ENCODE measurements at places on chromosomes 1 and 21. TPM values are rescaled to one million over a fixed set of nuclear protein-coding genes. Genes with fewer than 3 reads are reported as not detected.

The EXO1 gene
- total RNA-seq: not detected

The SLC30A2 gene
- 4.9 TPM for total RNA-seq

The TCHHL1 gene
- not detected for total RNA-seq

The MTMR11 gene
- 3.0 TPM for total RNA-seq

The CHODL gene
- total RNA-seq: 0.59 TPM

The MRPS15 gene
- total RNA-seq: 141 TPM

The ST6GALNAC3 gene
- total RNA-seq: 4.2 TPM

The SPRR3 gene
- total RNA-seq: not detected

The OTUD7B gene
- total RNA-seq: 58.1 TPM

The BGLAP gene
- 0.44 TPM for total RNA-seq

The LRRIQ3 gene
- total RNA-seq: 0.71 TPM

GRCh38 chr1:67020304-67020703 lies 33.6 kb downstream of the SLC35D1 start:
- H3K27me3 ChIP-seq: no peaks in the 10 kb centered on the region
- H3K27ac ChIP-seq: peak overlapping the region; percentile 46
- peaks cover 67% of the 10 kb centered on the region for H3K36me3 ChIP-seq
- DNase-seq: no peak
- peaks cover 4% of the 10 kb centered on the region for H3K4me1 ChIP-seq

DNA sequence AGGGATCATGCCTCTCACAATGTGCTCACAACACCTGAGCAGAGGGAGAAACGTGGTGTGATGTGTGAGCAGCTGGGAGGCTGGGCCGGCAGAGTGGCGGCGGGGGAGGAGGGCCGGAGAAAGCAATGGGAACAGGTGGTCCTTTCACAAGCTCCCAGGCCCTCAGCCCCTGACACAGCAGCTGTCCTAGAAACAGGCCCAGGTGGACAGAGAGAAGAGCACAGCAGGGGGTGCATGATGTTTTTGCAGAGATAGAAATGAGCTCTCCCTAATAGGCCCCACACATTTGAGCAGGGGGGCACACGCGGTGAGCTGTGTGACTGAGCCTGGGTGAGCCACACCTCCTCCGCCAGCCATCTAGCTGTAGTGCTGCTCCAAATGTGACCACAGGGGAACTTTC lies 7.6 kb upstream of the RGS16 start:
- H3K36me3 ChIP-seq: no peaks in the 10 kb centered on the region
- H3K4me3 ChIP-seq: no peak overlapping the region
- no peaks in the 10 kb centered on the region for H3K27me3 ChIP-seq
- H3K4me1 ChIP-seq: peaks cover 19% of the 10 kb centered on the region

DNA sequence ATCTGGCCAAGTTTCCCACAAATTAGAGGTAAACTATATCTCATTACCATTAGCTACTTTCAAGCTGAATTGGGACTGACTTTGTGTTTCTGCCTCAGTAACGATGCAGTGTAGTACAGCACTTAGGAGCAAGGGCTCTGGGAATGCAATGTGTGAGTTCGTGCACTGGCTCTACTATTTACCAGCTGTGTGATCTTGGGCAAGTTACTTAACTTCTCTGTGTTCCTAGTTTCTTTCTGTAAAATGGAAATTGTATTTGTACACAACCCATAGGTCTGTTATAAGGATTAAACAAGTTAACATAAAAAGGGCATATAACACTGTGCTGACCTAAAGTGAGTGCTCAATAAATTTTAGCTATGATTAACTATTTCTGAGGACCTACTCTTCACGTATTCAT lies 65.0 kb upstream of the CSF1 start:
- DNase-seq: no peak
- H3K27me3 ChIP-seq: no peaks in the 10 kb centered on the region
- no peaks in the 10 kb centered on the region for H3K4me1 ChIP-seq

DNA sequence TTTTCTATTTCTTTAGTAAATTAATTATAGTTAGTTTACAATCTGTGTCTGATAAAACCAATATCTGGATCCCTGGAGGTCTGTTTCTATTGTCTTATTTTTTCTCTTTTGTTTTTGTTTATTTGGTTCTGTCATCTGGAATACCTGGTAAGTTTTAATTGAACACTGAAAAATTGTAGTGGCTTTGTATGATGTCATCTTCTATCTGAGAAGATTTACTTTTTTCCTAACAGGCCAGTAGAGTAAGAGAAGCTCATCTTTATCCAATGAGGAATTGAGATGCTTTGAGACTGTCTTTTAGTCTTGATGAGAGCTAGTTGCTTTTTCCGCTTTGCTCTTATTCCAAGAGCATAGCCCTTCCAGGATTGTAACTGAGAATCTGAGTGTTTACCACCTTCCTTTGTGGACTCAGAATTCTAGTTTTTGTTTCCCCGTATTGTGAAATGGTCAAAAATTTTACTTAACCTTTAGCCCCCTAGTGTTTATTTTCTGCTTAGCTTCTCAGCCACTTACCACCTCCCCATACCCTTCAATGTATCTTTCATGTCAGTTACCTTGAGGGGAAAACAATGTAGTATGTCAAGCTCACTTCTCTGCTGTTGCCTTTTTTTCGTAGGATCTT lies 25.0 kb downstream of the PTGFRN start:
- no peaks in the 10 kb centered on the region for H3K4me1 ChIP-seq
- DNase-seq: no peak
- H3K36me3 ChIP-seq: no peaks in the 10 kb centered on the region
- no peaks in the 10 kb centered on the region for H3K27me3 ChIP-seq

- DNase-seq: no peak
- H3K27me3 ChIP-seq: no peaks in the 10 kb centered on the region
- no peak overlapping the region for H3K27ac ChIP-seq
Observed at GRCh38 chr1:230348386-230349019, 77.6 kb downstream of the PGBD5 start.

DNA sequence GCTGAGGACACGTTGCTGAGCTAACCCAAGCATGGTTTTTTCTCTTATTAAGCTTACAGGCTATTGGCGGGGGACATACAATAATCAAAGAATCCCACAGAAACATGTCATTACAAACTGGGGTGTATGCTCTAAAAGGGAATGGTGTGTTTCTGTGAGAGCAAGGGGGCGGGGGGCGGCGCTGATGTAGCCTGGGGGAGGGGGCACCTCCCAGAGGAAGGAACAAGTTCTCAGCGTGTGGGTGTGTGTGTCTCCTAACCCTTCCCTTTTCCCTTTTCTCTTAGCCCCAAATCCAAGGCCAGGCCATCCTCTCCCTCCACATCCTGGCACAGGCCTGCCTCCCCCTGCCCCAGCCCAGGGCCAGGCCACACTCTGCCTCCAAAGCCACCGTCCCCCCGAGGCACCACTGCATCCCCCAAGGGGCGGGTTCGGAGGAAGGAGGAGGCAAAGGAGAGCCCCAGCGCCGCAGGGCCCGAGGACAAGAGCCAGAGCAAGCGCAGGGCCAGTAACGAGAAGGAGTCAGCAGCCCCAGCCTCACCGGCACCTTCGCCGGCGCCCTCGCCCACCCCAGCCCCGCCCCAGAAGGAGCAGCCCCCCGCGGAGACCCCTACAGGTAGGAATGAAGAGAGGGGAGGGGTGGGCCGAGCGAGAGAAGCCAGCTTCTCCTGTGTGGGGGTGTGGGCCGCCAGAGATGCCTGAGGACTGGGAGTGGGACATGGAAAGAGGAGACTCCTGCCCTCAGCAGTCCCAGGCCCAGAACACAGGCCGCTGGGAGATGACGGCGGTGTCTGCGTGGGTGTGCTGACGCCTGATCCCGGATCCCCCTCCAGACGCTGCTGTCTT lies 21.9 kb downstream of the MAP7D1 start:
- no peaks in the 10 kb centered on the region for H3K27me3 ChIP-seq
- H3K27ac ChIP-seq: peak overlapping the region; percentile 94
- peaks cover 6% of the 10 kb centered on the region for H3K36me3 ChIP-seq
- DNase-seq: no peak

DNA sequence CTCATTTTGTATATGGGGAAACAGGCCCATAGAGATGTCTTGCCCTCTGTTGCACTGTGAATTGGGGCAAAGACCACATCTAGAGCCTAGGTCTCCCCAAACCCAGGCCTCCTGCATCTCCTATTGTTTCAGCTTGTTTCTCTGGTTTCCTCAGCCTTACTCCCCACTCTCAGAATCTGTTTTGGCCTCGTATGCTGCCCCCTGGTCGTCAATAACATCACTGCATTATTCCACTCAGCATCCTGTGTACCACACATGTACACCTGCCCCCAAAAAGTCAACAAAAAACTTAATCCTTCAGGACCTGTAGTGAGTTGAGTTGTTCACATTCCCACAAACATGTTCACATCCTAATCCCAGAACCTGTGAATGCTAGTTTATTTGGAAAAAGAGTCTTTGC lies 184.8 kb downstream of the BRINP2 start:
- no peaks in the 10 kb centered on the region for H3K36me3 ChIP-seq
- H3K4me1 ChIP-seq: no peaks in the 10 kb centered on the region
- no peak overlapping the region for H3K4me3 ChIP-seq
- DNase-seq: no peak
- no peaks in the 10 kb centered on the region for H3K27me3 ChIP-seq

DNA sequence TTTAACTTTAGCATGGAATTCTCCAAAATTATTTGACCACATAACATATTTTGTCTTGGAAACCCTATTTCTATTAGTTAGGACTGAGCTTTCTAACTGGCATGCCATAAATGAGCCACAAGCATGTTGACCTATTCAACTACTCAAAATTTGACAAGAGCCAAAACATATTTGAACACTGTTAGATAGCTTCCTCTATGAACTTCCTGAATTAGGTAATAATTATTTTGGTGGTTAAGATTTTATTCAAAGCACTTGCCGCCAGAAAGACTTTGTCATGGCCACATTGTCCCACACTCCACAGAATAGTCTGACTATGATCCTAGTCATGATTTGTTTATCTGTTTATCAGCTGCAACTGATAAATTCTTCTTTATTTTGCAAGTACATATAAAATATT lies 23.1 kb upstream of the CTPS1 start:
- H3K4me3 ChIP-seq: no peak overlapping the region
- no peak overlapping the region for H3K27ac ChIP-seq
- no peaks in the 10 kb centered on the region for H3K4me1 ChIP-seq
- DNase-seq: no peak
- H3K36me3 ChIP-seq: no peaks in the 10 kb centered on the region

- H3K27me3 ChIP-seq: no peaks in the 10 kb centered on the region
- no peaks in the 10 kb centered on the region for H3K4me1 ChIP-seq
Observed at GRCh38 chr1:214660190-214660589, 57.2 kb downstream of the CENPF start.

- H3K4me3 ChIP-seq: no peak overlapping the region
- peaks cover 5% of the 10 kb centered on the region for H3K4me1 ChIP-seq
- no peaks in the 10 kb centered on the region for H3K27me3 ChIP-seq
- no peaks in the 10 kb centered on the region for H3K36me3 ChIP-seq
- H3K27ac ChIP-seq: no peak overlapping the region
Observed at GRCh38 chr1:246001142-246001836, 505.8 kb downstream of the SMYD3 start.

GRCh38 chr1:19260211-19261138 lies 8.9 kb downstream of the MRTO4 start:
- H3K27me3 ChIP-seq: no peaks in the 10 kb centered on the region
- no peak overlapping the region for H3K4me3 ChIP-seq
- H3K27ac ChIP-seq: no peak overlapping the region

- no peaks in the 10 kb centered on the region for H3K36me3 ChIP-seq
- no peaks in the 10 kb centered on the region for H3K27me3 ChIP-seq
Observed at GRCh38 chr1:17757426-17757825, 2.3 kb downstream of the ACTL8 start.

GRCh38 chr21:39029900-39030884 lies 153.1 kb downstream of the PSMG1 start:
- H3K36me3 ChIP-seq: no peaks in the 10 kb centered on the region
- H3K4me1 ChIP-seq: no peaks in the 10 kb centered on the region
- H3K4me3 ChIP-seq: no peak overlapping the region
- H3K27me3 ChIP-seq: no peaks in the 10 kb centered on the region

GRCh38 chr1:9842073-9842711 lies 18.4 kb upstream of the CLSTN1 start:
- no peak for DNase-seq
- no peaks in the 10 kb centered on the region for H3K36me3 ChIP-seq
- H3K27ac ChIP-seq: no peak overlapping the region

GRCh38 chr1:39272027-39272797 lies 67.7 kb downstream of the MACF1 start:
- H3K36me3 ChIP-seq: no peaks in the 10 kb centered on the region
- DNase-seq: no peak
- peaks cover 41% of the 10 kb centered on the region for H3K4me1 ChIP-seq
- H3K4me3 ChIP-seq: no peak overlapping the region
- peak overlapping the region; percentile 34 for H3K27ac ChIP-seq
- no peaks in the 10 kb centered on the region for H3K27me3 ChIP-seq

DNA sequence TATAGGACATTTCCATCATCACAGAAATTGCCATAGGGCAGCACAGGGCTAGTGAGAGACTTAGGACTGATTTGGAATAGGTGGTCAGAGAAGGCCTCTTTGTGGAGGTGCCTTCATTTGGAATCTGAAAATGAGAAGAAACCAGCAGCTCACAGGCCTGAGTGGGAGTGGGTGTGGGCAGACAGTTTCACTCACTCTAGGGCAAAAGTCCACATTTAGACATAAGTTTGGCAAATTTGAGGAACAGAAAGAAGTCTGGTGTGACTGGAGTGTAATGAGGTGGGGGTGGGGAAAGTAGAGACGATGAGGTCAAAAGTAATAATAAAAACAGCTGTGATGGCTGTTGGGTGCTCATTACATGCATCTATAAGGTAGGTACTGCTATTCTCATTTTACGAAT lies 22.4 kb upstream of the BCAR3 start:
- no peaks in the 10 kb centered on the region for H3K36me3 ChIP-seq
- H3K27me3 ChIP-seq: no peaks in the 10 kb centered on the region
- no peak overlapping the region for H3K4me3 ChIP-seq
- peak overlapping the region; percentile 93 for H3K27ac ChIP-seq

GRCh38 chr21:31905503-31906451 lies 33.0 kb downstream of the HUNK start:
- no peak overlapping the region for H3K4me3 ChIP-seq
- no peak for DNase-seq
- no peaks in the 10 kb centered on the region for H3K36me3 ChIP-seq
- H3K4me1 ChIP-seq: no peaks in the 10 kb centered on the region

GRCh38 chr1:70355920-70356319 lies 1.4 kb upstream of the ANKRD13C start:
- no peaks in the 10 kb centered on the region for H3K27me3 ChIP-seq
- no peak for DNase-seq
- H3K36me3 ChIP-seq: no peaks in the 10 kb centered on the region
- peak overlapping the region; percentile 90 for H3K27ac ChIP-seq

GRCh38 chr1:154682254-154682653 lies 74.3 kb upstream of the ADAR start:
- H3K4me1 ChIP-seq: no peaks in the 10 kb centered on the region
- DNase-seq: no peak

GRCh38 chr1:58968360-58968952 lies 184.6 kb upstream of the JUN start:
- peak; percentile 85 for DNase-seq
- peak overlapping the region; percentile 23 for H3K4me3 ChIP-seq
- no peaks in the 10 kb centered on the region for H3K36me3 ChIP-seq
- peaks cover 57% of the 10 kb centered on the region for H3K4me1 ChIP-seq
- H3K27me3 ChIP-seq: no peaks in the 10 kb centered on the region
- peak overlapping the region; percentile 97 for H3K27ac ChIP-seq

DNA sequence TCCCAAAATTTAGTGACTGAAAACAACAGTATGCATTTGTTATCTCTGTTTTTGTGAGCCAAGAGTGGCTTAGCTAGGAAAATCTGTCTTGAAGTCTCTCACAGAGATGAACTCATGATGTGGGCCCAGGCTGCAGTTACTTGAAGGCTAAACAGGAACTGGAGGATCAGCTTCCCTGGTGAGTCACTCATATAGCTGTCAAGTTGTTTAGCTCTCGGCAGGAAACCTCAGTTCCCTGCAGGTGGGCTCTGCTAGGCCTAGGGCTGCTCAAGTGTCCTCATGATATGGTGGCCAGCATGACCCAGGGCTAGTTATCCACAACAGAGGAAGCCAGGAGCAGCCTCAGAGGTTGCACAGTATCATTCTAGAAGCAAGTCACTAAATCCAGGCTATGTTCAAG lies 30.2 kb upstream of the DDX59 start:
- no peak for DNase-seq
- H3K36me3 ChIP-seq: no peaks in the 10 kb centered on the region
- H3K27me3 ChIP-seq: no peaks in the 10 kb centered on the region
